ENCODE measurements at places on chromosomes 5 and 9.

- DNase-seq = no peak
Observed at GRCh38 chr5:143931476-143931875, 119.5 kb downstream of the HMHB1 start.

DNA sequence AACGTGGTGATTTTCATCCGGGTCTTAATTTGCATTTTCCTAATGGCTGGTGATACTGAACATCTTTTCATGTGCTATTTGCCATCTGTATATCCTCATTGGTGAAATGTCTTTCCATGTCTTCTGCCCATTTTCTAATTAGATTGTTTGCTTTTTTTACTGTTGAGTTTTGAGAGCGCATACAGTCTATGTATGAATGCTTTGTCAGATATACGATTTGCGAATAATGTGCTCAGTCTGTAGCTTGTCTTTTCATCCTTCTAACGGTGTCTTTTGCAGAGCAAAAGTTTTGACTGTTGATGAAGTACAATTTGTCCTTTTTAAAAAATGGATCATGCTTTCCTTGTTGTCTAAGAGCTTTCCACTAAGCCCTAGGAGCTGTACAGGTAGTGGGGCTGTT is 143.0 kb downstream of the RGS3 start:
- DNase-seq = no peak

DNA sequence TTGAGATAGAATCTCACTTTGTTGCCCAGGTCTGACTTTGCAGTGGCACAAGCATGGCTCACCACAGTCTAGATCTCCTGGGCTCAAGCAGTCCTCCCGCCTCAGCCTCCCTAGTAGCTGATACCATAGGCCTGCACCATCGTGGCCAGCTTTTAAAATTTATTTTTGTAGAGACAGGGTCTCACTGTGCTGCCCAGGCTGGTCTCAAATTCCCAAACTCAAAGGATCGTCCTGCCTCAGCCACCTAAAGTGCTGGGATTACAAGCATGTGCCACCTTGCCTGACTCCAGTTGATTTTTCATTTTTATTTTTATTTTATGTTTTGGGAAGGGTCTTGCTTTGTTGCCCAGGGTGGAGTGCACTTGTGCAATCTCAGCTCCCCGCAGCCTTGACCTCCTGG is 41.7 kb upstream of the GLDC start:
- no peak for DNase-seq

DNA sequence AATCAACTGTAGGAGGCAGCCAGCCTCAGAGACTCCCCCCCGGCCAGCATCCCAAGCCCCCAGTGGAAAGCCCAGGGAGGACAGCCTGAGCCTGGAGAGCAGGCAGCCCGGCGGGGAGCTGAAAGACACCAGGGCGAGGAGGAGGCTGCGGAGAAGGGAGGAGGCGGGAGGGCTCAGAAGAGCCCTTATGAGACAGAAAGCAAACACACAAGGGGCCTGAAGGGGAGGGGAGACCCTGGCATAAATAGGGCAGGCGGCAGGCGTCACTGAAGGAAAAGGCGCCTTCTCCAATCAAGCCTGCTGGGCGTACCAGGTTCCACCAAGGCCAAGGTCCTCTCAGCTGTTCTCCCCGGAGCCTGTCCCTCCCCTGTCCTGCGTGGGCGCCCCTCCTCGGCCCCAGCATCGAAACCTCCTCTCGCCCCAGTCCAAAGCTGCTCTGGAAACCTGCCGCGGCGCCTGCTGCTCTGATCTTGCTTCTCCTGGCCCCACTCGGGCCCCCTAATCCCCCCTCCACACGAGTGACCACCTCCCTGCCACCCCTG is 1.3 kb downstream of the SLC9A3 start:
- no peak for DNase-seq

DNA sequence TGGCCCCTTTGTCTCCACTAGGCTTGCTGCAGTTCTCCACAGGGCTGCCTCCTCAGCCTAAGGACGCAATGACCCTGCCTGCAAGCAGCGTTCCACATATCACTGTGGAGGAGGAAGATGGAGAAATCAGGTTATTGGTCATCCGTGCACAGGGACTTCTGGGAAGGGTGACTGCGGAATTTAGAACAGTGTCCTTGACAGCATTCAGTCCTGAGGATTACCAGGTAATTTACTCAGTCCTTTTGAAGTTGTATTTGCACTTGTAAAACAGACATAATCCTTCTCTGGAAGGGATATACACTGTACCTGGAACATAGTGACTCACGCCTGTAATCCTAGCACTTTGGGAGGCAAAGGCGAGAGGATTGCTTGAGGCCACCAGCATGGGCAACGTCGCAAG is 116.6 kb downstream of the ADGRV1 start:
- DNase-seq = no peak

DNA sequence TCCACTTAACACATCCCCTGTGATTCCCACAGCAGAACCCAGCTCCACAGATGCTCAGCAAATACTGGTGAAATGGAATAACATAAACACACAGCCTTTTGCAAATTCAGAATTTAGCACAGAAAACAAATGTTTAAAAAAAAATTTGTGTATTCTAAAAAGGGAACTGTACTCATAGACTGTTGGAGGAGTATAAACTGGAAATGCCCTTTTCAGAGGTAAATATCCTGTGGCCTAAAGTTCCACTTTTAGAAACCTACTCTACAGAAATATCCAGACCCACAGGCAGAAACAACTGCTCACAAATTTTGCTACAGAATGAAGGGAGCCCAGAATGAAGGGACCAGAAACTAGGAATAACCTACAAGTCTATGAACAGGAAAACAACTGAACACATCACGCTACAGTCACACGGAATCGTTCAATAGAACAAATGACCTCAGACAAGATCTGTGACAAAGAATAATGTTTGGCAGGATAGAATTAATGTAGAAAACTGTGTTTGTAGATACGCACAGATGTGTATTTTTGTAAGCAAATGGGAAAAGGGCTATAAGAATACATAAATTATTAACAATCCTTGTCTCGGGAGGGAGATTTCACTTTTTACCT is 78.5 kb downstream of the SHB start:
- DNase-seq = no peak

- DNase-seq = no peak
Observed at GRCh38 chr5:10073441-10074104, 176.1 kb downstream of the ATPSCKMT start.

- DNase-seq = no peak
Observed at GRCh38 chr5:79091064-79091463, 20.5 kb upstream of the BHMT start.
